Smooth muscle cell of the brain vasculature (primary cell): ENCODE measurements at places on chromosomes 16 and 17.

- no peak for DNase-seq
Observed at GRCh38 chr16:74279266-74279665, 17.3 kb upstream of the PSMD7 start.

DNA sequence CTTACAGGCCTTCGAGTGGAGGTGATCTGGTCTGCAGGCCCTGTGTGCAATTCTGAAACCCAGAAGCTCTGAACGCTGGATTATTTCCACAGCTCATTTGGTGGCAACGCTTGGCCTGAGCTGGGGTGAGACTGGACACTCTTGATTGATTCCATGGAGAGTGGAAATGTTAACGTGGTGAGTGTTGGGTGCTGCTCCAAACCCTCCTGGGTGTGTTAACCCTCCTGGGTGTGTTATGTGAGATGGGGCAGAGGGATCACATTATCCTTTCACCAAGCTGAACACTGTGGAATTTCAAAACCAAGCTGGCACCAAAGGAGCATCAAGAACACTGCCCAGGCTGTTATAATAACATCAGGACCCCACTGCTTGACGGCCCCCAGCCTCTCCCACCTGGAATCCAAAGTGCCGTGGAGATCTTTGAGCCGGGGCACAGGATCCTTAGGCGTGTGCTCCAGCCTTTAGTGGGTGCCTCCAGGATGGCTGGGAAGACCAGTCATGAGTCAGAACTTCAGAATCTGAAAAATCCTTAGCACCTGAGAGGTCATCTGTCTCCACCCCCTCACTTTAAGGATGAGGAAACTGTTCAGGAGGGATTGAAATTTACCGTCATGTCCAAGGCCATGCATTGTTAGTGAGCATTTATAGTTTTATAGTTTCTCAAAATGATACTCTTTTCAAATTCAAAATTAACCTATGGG, 75.0 kb downstream of the RPTOR start:
- DNase-seq: no peak

DNA sequence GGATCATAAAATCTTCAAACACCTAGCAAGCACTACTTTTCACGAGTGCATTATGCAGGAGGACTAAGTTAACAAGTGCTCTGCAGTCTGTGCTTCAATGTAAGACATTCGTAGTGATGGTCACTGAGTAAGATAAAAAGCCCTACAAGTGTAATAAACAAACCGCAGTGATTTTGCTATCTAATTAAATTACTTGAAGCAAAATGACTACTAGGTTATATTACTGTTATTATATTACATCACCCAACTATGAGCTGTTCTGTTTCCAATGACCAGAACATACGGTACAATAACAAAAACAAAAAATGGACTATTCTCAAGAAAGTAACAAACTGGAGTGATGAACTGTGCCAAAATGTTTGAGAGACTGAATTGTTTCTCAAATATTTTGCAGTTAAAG, 11.2 kb downstream of the KLHL10 start:
- DNase-seq: no peak

DNA sequence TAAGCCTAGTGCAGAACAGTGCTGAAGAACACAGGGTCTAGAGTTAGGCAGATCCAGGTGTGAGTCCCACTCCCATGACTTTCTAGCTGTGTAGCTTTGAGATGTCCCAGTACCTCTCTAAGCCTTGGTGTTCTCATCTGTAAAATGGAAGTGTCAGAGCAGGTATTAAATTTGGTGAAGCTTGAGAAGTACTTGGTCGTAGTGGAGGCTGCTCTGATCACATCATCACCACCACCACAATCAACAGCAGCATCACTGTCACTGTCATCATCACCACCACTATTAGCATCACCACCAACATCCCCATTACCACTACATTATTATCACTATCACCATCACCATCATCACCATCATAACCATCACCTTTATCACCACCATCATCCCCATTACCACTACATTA, 132.1 kb downstream of the CMIP start:
- no peak for DNase-seq

- DNase-seq: no peak
Observed at GRCh38 chr17:79837888-79838521, 1.2 kb downstream of the CBX4 start.

DNA sequence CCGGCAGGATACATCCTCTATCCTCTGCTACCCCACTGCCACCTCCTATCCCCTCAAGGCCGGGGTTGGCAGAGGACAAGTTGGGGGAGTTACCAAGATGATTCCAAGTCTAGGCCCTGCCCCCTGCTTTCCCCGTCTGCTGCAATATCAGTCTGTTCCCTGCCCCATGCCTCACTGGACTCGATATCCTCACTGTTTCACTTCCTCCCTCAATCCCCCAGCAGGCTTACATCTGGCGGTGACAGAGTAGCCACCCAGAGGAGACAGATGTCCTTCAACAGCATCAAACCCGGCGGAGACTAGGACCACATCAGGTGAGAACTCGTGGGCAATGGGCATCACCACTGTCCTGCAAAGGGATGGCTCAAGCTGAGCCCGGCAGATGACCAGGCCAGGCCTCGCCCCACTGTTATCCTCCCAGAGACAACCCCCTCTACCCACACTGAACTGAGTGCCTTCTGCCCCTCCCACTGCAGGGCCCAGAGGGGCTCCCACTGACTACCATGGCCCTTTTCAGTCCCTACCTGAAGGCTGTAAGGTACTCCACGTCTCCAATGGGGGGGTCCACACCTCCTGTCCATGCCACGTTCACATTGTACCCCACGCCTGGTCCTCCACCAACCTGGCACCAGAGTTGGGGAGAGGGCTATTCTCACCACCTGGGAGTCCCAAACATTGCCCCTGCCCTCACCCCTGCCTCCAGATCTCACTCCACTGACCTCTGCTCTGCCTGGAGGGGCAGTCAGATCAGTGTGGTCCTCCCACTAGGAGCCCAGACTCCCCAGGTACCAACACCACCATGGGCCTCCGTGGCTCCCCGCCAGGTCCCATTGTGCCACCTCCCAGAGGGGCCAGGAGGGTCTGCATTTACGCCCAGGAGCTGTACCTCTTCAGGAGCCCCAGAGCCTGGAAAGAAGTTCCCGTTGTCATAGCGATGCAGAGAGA, 9.6 kb downstream of the G6PC3 start:
- no peak for DNase-seq

GRCh38 chr16:50671644-50672260, 9.4 kb downstream of the SNX20 start:
- no peak for DNase-seq

GRCh38 chr17:81453712-81454111, 58.5 kb downstream of the BAHCC1 start:
- DNase-seq: no peak

DNA sequence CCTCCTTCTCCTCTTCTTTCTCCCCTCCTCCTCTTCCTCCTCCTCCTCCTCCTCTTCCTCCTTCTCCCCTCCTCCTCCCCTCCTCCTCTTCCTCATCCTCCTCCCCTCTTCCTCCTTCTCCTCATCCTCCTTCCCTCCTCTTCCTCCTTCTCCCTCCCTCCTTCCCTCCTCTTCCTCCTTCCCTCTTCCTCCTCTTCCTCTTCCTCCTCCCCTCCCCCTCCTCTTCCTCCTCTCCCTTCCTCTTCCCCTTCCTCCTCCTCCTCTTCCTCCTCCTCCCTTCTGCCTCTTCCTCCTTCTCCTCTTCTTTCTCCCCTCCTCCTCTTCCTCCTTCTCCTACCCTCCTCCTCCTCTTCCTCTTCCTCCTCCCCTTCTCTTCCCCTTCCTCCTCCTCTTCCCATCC, 5.1 kb upstream of the PITPNM3 start:
- DNase-seq: no peak

- DNase-seq: peak; percentile 20
Observed at GRCh38 chr16:3983081-3983520, 102.6 kb upstream of the CREBBP start.

DNA sequence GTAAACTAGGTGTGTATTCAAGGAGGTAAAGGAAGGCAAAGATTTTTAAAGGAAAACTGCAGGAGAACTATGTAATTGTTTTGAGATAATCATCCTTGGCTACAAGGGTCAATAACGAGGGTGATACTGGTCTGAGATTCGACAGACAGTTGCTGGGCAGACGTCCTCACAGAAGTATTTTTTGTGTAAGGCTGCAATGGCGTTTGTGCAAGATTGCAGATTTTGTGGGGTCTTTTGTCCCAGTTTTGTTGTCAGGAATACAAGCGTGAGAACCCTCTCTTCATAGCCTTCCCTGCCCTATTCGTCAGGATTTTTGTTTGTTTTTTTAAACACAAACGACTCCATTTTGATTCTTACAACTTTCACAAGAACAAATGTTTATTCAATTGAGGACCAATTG, 57.5 kb downstream of the GPR139 start:
- DNase-seq: no peak

GRCh38 chr17:15250135-15250860, 14.8 kb downstream of the PMP22 start:
- no peak for DNase-seq

- DNase-seq: no peak
Observed at GRCh38 chr17:6567528-6568183, 11.3 kb upstream of the PITPNM3 start.

- DNase-seq: no peak
Observed at GRCh38 chr17:32575852-32576251, 89.1 kb downstream of the CDK5R1 start.

GRCh38 chr17:47131761-47132160, 57.3 kb downstream of the CDC27 start:
- DNase-seq: no peak

DNA sequence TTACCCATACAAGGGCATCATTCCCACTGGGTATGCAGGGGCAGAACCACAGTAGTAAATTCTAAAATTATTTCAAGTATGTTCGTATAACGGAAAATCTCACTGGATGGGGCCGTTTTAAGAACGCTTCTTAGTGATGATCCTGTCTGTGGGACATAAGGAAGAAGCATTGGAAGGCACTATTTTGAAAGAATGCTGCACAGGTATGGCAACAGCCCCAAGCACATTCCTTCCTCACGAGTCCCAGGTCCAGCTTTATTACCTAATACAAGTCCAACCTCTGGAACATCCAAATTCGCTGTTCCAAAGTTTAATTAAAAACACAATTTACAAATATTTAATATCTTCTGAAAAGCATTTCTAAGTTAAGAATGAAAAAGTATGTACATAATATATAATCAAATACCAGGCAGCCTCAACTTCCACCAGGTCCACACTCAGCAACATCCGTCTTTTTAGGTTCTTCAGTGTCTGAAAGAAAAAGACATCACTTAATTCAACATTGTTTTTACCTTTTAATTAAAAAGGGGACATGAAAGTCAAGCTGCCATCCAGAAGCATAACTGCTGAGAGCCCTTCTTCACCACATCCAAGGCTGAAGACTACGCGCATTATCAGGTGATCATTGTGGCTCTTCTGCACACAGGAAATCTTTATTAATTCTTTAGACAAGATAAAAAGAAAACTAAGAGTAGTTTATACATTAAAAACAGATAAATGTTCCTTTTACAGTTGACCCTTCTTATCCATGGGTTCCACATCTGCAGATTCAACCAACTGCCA, 49.8 kb downstream of the BRD7 start:
- DNase-seq: no peak

DNA sequence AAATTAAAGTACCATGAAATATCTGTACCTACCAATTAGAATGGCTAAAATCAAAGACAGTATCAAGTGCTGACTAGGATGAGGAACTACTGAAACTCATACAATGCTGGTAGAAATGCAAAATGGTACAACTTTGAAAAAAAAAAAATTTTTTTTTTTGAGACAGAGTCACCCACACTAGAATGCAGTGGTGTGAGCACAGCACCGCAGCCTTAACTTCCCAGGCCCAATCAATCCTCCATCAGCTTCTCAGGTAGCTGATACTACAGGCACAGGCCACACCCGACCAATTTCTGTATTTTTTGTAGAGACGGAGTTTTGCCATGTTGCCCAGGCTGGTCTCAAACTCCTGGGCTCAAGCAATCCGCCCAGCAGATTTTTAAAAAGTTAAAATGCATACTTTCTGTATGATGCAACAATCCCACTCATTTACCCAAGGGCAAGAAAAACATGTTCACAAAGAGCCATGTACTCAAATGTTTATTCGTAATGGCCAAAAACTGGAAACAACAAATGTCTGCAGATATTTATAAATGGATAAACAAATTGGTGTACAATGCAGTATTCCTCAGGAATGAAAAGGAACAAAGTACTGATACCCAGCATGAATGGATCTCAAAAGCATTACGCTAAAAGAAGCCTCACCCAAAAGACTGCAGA, 8.7 kb downstream of the SMURF2 start:
- no peak for DNase-seq

DNA sequence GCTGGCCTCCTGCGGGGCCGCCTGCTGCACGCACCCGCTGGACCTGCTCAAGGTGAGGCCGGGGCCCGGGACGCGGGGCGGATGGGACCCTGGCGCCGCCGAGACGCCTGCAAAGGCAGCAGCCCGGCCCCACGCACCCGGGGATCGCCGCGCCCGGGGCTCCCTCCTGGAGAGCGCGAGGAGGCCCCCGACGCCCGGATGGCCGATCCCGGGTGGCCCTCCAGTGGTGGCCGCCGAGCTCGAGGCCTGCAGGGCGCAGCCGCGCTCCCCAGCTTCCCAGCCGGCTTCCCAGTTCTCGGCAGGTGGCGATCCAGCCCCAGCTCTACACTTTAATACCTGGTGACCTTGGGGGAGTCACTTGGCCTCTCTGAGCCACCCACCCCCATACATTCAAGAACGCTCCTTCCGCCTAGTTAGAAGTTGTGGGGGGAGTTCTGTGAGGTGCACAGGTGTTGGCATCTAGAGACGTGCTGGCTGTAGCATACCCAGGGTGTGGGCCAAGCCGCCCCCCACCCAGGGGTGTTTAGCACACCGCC, 452 bp downstream of the SLC25A10 start:
- DNase-seq: no peak

DNA sequence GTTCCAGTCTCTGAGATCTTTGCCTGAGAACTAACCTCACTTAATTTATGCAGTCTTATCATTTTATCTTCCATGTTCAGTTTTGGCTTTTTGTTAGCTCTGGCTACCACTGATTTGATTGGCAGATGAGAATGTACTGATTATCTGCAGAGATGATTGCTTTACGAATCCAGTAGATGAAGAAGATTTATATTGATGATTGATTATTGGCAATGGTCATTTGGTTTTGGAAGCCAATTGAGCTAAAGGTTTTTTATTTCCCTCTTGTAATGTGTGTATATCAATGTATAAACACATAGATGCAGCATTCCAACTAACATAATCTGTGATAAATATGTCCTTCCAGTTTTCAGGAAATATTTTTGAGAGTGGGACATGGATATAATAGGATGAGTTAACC, 763.6 kb downstream of the CDH11 start:
- no peak for DNase-seq
